Smooth muscle cell of bladder (primary cell): ENCODE measurements at places on chromosomes 5 and 9. TPM values are rescaled to one million over a fixed set of nuclear protein-coding genes. Genes with fewer than 3 reads are reported as not detected.

The KIF12 gene
- not detected in 2 replicates for total RNA-seq

The IL17B gene
- total RNA-seq, result 0.28 TPM in 1 of 2 replicates, not detected in the other

The ROR2 gene
- 29.4 and 30.0 TPM in 2 replicates for total RNA-seq

The SH2D3C gene
- total RNA-seq, result under 0.01 and 0.37 TPM in 2 replicates

The THBS4 gene
- total RNA-seq, result 1.1 and 3.2 TPM in 2 replicates

The ANKDD1B gene
- total RNA-seq, result 0.28 and 1.1 TPM in 2 replicates

The C9orf152 gene
- total RNA-seq, result not detected in 2 replicates

The PTGR1 gene
- total RNA-seq, result 115 and 157 TPM in 2 replicates

The MYOZ3 gene
- total RNA-seq, result 0.14 and 0.37 TPM in 2 replicates

The RASEF gene
- 0.14 and 0.18 TPM in 2 replicates for total RNA-seq

The PCDHGB2 gene
- total RNA-seq, result 2.4 and 2.7 TPM in 2 replicates

The PCDHB12 gene
- 0.09 and 0.43 TPM in 2 replicates for total RNA-seq

The EHMT1 gene
- 37.3 and 43.3 TPM in 2 replicates for total RNA-seq

The DMGDH gene
- total RNA-seq, result 2.3 and 2.7 TPM in 2 replicates

The NIPAL4 gene
- 0.14 TPM in 1 of 2 replicates, not detected in the other for total RNA-seq

The SSNA1 gene
- total RNA-seq, result 60.9 and 66.0 TPM in 2 replicates

The SLC27A4 gene
- 10.2 and 14.2 TPM in 2 replicates for total RNA-seq

The PCDHB14 gene
- total RNA-seq, result 0.46 and 0.85 TPM in 2 replicates

The STPG3 gene
- total RNA-seq, result not detected in 2 replicates

The BSPRY gene
- not detected in 2 replicates for total RNA-seq

The SPINK6 gene
- 3.1 and 15.6 TPM in 2 replicates for total RNA-seq

The MSX2 gene
- 1.1 and 4.0 TPM in 2 replicates for total RNA-seq

The TMEM232 gene
- 2.8 and 3.4 TPM in 2 replicates for total RNA-seq
